CD8-positive, alpha-beta T cell (primary cell): ENCODE measurements at places on chromosomes 3 and 15. TPM values are rescaled to one million over a fixed set of nuclear protein-coding genes. Genes with fewer than 3 reads are reported as not detected.

Gene CYP11A1
- total RNA-seq = not detected

Gene THPO
- not detected for total RNA-seq

Gene C3orf49
- total RNA-seq = not detected

Gene PAQR9
- total RNA-seq = not detected

Gene PTH1R
- not detected for total RNA-seq

Gene C3orf62
- 7.1 TPM for total RNA-seq

Gene HYKK
- 1.6 TPM for total RNA-seq

Gene RLBP1
- total RNA-seq = not detected

Gene SPATA12
- total RNA-seq = not detected

Gene SNAP23
- total RNA-seq = 39.9 TPM

Gene C3orf22
- not detected for total RNA-seq

Gene ADGRG7
- total RNA-seq = 22.5 TPM

Gene IL17RB
- not detected for total RNA-seq

Gene TPRG1
- 4.6 TPM for total RNA-seq

Gene MAP2K1
- total RNA-seq = 23.7 TPM

Gene ZNF620
- 0.84 TPM for total RNA-seq

Gene STAG1
- 32.4 TPM for total RNA-seq

Gene SERPINI2
- total RNA-seq = not detected

Gene SKOR1
- 1.8 TPM for total RNA-seq

Gene NECTIN3
- 9.2 TPM for total RNA-seq

Gene FRMD5
- not detected for total RNA-seq

Gene TGM5
- total RNA-seq = not detected

Gene ALDH1A2
- not detected for total RNA-seq

Gene LMAN1L
- total RNA-seq = not detected

Gene GP9
- total RNA-seq = not detected

Gene SAXO2
- total RNA-seq = 2.6 TPM

Gene EXD1
- total RNA-seq = not detected

Gene KNG1
- total RNA-seq = not detected

Gene TMC3
- total RNA-seq = not detected

Gene SERF2
- total RNA-seq = 322 TPM

Gene KBTBD13
- total RNA-seq = not detected

Gene ACSBG1
- total RNA-seq = 0.14 TPM

Gene ALS2CL
- 6.8 TPM for total RNA-seq

Gene MCTP2
- 16.5 TPM for total RNA-seq

Gene CMTM8
- 0.58 TPM for total RNA-seq

Gene BUB1B
- 1.2 TPM for total RNA-seq

Gene CLDND1
- 135 TPM for total RNA-seq

Gene STRIT1
- not detected for total RNA-seq

Gene CAMK2N2
- total RNA-seq = not detected

Gene MESP2
- not detected for total RNA-seq

Gene QTRT2
- total RNA-seq = 31.7 TPM

Gene FOXB1
- not detected for total RNA-seq

Gene GOLGA6L9
- 3.4 TPM for total RNA-seq

Gene IGSF10
- not detected for total RNA-seq

Gene CKMT1B
- total RNA-seq = not detected

Gene HDC
- not detected for total RNA-seq

Gene SLC9C1
- total RNA-seq = not detected

Gene PTX3
- total RNA-seq = not detected

Gene IL17RD
- total RNA-seq = not detected

Gene SLC12A1
- not detected for total RNA-seq

Gene FSTL1
- total RNA-seq = not detected

Gene XPC
- total RNA-seq = 56.5 TPM

Gene SLC15A2
- total RNA-seq = 0.97 TPM

Gene CCR8
- total RNA-seq = not detected

Gene TM6SF1
- total RNA-seq = not detected
